H9 (cell line): ENCODE measurements at places on chromosomes 1 and 21.

- DNase-seq, result no peak
Observed at GRCh38 chr21:46253610-46254124, 25.1 kb upstream of the LSS start.

DNA sequence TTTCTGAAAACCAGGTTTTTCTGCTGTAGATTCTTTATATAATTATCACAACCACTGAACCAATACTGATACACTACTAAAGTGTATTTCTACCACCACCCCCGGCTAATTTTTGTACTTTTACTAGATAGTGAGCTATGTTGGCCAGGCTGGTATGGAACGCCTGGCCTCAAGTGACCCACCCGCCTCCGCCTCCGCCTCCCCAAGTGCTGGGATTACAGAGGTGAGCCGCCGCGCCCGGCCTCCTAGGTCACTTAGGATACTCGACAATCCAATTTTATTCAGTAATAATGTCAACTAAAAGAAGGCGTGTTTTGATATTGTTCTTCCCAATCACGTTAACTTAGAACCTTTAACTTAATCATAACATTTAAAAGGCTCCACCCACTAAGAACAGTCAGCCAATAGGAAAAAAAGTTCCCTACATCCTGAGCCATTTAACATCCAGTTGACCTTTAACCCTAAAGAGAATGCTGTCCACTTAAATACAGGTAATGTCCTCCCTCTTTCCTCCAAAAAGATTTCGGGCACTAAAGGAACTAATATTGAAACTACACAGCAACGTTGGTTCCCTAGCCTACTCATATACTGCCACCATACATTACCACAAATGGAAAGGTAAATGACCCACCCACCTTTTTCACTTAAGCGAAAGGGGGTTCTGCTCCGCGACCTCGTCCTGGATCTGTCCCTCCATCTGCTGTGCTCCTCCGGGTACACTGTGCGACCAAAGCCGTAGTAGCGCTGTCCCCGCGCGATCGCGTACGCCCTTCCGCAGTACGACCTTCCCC lies 1.2 kb downstream of the RSRP1 start:
- no peak for DNase-seq

DNA sequence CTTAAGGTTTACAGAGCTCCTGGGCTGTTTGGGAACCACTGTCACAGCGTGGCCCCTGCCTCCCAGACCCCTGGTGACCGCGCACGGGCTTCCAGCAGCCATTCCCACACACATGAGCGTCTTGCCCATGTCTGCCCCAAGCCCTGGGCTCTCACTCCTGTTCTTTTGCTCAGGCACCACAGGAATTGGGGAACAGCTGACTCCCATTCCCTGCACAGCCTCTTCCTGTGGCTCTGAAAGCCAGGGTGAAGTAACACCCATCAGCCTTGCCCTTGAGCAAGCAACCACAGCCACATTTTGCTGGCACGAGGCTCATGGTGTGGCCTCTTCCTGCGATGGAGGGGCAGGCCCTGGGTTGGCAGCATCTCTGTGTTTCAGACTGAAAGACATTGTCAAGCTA lies 14.3 kb upstream of the GPR157 start:
- DNase-seq, result no peak

DNA sequence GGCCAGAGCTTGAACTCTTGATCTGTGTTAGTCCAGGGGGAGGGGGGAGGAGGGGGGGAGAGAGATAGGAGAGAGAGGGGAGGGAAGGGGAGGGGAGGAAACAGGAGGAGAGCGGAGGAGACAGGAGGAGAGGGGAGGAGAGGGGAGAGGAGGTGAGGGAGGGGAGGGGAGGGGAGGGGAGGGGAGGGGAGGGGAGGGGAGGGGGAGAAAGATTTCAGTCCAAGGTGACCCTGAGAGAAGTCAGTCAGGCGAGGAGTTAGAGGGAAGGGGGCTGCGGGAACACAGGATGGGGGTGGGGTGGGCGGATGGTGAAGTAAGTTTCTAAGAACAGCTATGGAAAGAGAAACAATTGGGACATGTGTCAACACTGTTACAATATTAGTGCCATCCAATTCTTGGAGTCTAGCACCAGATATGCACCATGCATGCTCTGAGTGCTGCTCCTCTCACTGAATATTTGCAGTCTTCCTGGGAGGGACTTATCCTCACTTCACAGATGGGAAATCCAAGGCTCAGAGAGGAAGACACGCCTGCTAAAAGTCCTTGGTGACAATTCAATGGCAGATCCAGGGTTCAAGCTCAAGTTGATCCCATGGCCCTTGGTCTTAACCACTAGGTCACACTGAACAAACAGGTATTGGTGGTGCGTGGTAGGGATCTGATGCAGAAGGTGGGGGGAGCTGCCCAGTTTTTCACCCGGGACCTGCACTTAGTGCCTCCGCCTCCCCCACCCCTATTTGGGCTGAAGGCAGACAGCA lies 42.5 kb upstream of the ECE1 start:
- DNase-seq, result no peak

- no peak for DNase-seq
Observed at GRCh38 chr1:230858918-230859729, 9.2 kb downstream of the C1orf198 start.

DNA sequence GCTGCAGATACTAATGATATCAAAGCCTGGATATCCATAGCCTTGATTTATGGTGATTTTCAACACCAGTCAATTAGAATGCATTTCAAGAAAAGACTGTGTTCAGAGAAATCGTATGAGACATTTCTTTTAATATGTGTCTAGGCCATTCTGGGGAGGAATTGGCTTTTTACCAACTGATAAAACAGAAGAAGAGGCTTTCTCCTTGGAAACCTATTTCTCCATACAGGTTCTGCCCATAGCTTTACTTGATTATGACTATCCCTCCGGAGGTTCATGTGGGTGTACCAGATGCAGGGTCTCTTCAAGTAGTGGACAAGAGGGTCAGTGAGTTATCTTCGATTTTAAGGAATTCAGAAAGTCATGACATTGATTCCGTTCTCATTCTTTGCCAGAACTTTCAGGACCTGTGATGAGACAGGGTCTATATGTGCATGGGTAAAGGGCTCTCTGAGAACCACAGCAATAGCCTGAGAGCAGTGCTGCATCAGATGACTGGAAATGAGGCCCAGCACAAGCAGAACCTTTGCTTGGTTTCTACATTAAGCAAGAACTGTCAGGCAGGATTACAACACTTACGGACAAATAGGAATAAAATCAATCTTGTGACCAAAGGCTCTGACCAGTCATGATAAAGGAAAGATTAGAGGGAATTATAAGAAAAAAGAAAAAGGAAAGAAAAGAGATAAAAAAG lies 263.7 kb upstream of the SGIP1 start:
- DNase-seq, result no peak

DNA sequence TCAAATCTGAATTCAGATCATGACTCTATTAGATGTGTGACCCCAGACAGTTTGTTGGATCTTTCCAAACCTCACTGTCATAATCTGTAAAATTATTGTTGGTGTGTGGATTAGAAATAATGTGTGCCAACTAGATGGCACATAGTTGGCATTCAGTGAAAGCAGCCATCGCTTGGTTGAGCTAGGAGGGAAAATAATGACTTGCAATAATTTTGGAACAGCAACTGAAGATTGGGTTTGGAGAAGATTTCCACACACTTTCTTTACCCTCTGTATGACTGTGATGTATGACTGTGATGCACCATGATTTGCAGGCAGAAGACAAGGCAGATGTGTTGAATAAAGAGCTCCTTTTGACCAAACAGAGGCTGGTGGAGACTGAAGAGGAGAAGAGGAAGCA lies 24.0 kb upstream of the CACYBP start:
- DNase-seq, result no peak

DNA sequence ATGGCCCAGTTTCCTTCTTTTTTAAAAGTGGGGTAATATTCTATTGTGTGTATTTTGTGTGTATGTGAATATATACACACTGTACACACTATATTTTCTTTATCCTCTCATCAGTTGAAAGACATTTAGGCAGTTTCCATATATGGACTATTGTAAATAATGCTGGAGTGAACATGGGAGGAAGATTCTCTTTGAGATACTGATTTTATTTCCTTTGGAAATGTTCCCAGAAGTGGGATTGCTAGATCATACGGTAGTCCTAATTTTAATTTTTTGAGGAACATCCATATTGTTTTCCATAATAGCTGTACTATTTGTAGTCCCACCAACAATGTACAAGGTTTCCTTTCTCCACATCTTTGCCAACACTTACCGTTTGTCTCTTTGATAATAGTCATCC lies 51.0 kb downstream of the F3 start:
- no peak for DNase-seq

DNA sequence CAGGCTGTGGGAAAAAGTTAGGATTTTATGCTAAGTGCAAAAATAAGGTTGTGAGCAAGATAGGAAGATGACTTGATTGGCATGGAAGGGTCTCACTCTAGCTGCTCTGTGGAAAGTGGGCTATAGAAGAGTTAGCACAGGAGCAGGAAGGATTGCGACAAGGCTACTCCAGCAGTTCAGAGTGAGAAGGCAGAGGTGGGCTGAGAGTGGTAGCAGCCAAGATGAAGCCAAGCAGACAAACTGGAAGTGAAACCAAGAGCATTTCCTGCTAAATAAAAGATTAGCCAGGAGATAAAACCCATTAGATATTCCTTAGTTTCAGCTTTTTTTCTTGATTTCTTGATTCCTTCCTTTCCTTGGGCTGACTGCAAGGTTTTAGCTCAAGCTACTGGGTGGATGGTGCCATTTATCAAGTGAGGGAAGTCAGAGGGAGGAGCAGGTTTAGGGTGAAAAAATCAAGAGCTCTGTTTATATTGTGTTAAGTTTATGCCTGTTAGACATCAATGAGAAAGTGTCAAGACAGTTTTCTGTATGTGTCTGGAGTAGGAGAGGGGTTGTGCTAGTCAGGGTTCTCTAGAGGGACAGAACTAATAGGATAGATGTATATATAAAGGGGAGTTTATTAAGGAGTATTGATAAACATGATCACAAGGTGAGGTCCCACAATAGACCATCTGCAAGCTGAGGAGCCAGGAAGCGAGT lies 33.1 kb upstream of the ZNF644 start:
- DNase-seq, result no peak

DNA sequence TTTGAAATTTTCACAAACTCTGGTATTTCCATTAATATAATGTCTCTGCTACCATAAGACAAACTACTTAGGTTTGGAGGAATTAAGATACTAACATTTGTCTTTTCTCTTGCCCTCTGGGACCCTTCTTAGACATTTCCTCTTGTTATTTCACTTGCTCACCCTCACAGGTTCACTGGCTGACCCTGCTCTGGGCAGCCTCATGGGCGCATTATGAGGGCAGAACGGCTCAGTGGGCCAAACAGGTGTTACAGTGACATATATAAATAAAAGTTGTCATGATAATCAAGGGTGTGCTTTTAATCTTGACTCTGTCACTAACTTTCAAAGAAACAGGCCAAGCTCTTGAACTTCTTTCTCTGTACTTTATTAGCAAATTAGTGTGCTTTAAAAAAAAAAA lies 46.5 kb downstream of the ZNHIT6 start:
- DNase-seq, result no peak

GRCh38 chr1:32427264-32427963 lies 33.2 kb upstream of the BSDC1 start:
- no peak for DNase-seq

DNA sequence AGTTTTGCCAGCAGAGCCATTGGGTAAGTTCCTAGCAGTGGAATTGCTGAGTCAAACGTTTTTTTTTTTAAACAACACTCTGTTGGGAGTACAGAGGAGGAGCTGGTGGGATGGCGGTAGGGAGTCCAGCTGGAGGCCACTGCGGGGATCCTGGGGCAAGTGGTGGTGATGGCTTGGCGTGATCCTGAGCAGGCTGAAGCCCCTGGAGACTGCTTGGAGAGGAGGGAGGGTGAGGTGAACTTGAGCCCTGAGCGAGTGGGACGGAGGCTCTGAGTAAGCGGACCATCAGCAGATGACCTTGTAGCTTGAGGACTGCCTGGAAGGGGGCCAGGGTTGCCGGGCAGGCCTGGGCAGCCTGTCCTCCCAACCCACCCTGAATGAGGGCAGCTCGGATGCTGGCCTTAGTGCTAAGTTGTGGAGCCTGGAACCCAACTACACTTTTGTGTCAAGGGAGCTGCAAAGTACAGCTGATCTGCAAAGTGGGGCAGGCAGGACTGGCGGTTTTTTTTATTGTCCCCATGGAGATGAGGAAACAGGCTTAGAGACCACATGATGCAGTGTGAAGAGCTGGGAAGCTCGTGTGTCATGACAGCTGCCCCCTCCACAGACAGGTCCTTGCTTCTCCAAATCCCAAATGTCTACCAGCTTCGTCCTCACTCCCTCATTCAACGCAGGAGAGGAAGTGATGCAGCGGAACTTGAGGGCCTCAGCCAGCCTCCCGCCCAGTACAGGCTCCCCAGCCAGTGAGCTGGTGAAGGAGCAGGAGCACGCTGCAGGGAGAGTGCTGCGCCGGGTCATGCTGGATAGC lies 20.2 kb downstream of the MRPL37 start:
- DNase-seq, result no peak

DNA sequence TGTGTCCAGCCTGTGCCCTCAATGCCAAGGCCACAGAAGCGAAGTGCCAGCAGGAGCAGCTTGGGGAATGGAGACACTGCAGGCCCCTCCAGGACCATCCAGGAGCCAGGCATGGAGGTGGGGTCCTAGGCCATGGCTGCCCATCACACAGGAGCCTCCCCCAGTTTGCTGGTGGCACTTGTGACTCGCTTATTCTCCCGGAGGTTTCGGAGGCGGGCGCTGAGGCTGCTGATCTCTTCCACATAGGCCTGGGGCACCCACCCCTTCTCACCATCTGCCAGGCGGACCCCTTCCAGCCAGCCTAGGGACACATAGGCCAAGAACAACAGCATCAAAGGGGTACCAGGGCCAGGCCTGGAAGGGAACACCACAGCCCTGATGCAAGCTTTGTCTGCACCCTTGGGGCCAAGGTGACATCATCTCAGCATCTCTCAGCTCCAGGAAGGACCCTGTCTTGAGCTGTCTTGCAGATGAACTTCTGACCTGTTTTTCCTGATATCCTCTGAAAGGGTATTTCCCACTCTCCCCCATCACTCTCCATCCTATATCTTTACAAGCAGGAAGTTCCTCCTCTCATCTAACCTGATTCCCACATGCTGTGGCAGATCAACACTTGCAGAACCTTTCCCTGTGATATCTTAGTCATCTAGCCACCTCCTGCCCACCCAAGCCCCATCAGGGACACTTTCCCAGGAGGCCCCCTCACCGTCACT lies 13.9 kb downstream of the ARHGEF19 start:
- no peak for DNase-seq

GRCh38 chr1:227225715-227226346 lies 92.5 kb downstream of the CDC42BPA start:
- no peak for DNase-seq

GRCh38 chr1:116834595-116834994 lies 75.1 kb upstream of the PTGFRN start:
- DNase-seq, result no peak

DNA sequence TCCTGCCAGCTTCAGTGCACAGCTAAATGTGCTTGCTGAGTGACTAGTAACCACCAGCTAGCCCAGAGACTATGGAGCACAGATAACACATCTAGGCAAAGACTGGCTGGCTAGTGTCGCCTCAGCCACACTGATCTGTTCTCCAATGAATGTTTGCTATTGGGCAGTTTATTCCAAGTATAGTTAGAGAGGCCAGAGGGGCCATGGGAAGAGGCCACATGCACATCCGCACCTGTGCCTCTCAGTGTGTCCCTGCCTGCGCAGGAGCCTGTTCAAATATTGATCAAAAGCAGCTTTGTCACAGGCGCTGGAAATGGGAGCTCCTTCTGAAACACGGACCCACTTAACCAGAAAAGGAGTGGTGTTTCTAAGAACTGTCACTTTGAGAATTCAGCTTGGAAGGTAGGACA lies 51.3 kb upstream of the ATP1A1 start:
- no peak for DNase-seq
